ENCODE measurements at places on chromosomes 4 and X.

GRCh38 chrX:41086627-41086932 lies 1.3 kb downstream of the USP9X start:
- no peak for DNase-seq

- no peak for DNase-seq
Observed at GRCh38 chrX:150229481-150229880, 133.6 kb upstream of the MAMLD1 start.

DNA sequence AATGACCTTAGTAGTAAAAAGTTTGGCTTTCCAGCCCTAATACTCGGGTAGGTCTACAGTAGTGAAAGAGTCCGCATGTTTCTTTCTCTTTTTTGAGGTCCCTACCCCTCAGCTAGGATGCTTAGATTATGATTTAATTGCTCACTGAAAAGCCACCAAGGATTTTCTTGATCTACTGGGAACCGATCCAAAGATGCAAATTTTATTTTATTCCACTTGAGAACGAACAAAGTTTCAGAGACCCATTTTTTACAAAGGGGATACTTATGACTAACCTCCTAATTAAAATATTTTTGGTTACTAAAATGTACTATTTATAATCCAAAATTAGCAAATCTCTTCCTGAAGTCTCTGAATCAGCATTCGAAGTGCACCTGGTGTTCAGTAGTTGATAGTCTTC lies 14.3 kb upstream of the PDHA2 start:
- DNase-seq = no peak

DNA sequence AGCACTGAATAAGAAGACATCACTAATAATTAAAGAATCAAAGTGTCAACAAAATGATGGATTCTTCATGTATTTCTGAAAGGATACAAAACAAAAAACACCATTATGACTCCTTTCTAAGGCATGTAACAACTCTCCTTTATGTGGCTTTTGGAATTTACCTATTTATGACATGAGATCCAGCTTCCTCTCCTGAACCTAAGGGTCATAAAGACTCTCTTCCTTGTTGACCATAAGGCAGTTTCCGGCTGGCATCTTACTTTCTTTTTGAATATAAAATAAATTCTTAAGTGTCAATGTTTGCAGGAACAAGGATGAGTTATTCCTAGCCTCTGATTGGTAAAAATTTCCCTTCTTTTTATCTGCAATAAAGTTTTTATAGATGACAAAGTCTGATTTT lies 111.1 kb upstream of the GRPR start:
- DNase-seq = no peak

DNA sequence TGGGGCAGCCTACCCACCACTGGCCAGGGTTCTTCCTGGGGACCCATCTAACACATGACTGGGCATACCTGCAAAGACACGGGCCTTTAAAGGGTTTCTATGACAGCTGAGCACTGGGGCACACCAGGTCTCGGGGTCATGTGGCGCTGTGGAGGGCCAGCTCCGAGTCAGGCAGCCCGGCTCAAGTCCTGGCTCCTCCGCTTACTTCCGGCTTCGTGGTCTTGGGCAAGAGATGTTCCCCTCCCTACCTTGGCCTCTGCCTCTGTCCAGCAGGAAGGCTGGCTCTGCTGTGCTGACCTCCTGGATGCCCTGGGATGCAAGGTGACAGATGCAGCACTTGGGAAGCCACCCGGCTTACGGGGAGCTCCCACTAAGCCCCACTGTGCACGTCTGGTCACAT lies 37.6 kb downstream of the HTRA3 start:
- DNase-seq = no peak

- no peak for DNase-seq
Observed at GRCh38 chrX:63761639-63762038, 23.4 kb downstream of the ARHGEF9 start.

DNA sequence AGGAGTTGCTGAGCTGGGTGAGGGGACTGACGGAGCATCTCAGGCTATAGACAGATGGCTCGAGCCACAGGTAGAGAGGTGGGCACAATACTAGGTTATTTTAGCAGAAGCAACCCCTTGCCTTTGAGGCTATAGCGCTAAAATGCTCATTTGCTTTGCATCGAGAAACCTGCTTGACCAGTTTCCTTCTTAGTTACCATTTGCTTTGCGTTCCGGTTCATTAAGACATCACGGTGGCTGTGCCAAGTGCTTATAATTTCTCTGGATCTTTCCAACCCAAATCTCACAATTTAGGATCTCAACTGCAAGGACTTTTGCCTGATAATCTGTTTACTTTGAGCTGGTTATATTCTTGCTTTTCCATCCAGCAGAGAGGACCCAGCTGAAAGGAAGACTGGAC lies 40.8 kb downstream of the DLG3 start:
- DNase-seq = no peak

- DNase-seq = no peak
Observed at GRCh38 chr4:125010796-125011503, 298.4 kb upstream of the ANKRD50 start.

DNA sequence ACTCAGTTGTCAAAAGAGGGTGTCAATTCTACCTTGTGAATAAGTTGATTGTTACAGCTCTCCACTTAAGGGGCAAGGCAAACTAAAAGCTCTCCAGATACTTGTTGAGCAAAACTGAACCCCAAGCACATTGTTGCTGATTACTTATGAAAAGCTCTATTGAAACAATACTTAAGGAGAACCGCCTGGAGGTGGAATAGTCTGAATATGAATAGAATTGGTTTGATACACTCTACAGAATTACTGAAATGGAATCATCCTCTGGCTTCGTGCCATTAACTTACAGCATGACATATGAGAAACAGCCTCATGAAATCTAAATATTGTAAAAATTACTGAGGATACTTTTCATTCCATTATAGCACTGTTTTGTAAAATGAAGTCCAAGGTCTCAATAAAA lies 127.0 kb upstream of the SH3RF1 start:
- no peak for DNase-seq

- DNase-seq = no peak
Observed at GRCh38 chr4:37991623-37992410, 31.6 kb downstream of the PTTG2 start.

DNA sequence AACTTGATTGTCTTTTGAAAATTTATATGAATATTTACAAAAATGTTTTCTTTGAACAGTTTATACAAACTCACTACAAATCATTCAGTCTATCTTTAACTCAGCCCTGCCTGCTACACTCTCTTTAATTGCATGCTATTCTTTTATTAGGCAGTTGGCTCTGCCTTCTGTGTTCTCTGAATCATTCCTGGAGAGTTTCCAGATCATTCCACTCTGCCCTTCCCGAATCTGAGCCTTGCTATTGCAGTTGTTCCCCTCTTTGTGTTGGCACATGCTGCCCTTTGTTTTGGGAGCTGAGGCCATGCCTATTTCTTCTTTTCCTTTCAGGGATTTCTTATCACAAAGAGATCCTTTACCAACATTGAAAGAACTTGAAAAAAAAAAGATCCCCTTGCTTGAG lies 8.7 kb upstream of the TECRL start:
- DNase-seq = no peak

GRCh38 chr4:20352163-20352431 lies 100.4 kb downstream of the SLIT2 start:
- DNase-seq = no peak

- DNase-seq = no peak
Observed at GRCh38 chr4:169810325-169811323, 52.9 kb upstream of the HPF1 start.

GRCh38 chr4:53365121-53365485 lies 758 bp downstream of the SCFD2 start:
- no peak for DNase-seq

- no peak for DNase-seq
Observed at GRCh38 chr4:7427831-7428260, 6.9 kb downstream of the PSAPL1 start.

DNA sequence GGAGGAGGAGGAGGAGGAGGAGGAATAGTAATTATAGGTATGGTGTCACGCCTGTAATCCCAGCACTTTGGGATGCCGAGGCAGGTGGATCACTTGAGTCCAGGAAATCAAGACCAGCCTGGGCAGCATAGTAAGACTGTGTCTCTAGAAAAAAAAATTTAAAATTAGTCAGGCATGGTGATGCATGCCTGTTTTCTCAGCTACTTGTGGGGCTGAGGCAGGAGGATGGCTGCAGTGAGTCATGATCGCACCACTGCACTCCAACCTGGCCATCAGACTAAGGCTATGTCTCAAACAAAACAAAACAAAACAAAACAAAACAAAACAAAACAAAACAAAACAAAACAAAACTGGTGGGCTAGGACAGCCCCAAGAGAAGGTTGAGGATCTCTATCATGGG lies 3.0 kb downstream of the STARD8 start:
- no peak for DNase-seq

GRCh38 chrX:40266490-40267333 lies 169.0 kb upstream of the BCOR start:
- peak; percentile 52 for DNase-seq

- no peak for DNase-seq
Observed at GRCh38 chr4:157043131-157043530, 32.8 kb upstream of the GLRB start.

DNA sequence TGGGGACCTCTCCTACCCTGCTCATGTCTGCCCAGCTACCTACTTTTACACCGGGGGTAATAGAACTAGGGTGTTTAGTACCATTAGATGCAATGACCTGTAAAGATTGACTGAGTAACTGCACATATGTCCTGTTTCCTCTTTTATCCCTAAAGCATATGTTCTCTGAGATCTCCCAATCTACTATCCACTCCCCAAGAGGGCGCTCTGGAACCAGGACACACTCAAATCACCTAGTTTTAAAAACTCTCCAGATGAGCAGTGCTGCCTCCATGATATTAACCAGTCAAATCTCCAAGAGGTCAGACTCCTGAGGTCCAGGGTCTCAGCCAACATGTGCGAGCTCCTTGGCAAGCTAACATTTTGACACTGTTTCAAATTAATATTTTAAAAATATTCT lies 87.0 kb upstream of the TSPAN5 start:
- no peak for DNase-seq

GRCh38 chr4:83561381-83561780 lies 25.5 kb downstream of the GPAT3 start:
- DNase-seq = no peak

Measured in stimulated activated CD4-positive, alpha-beta T cell treated with anti-CD3 and anti-CD28 coated beads, Interleukin-12 subunit alpha, Interleukin-12 subunit beta, amount 100 ng/mL, for 4 hours (primary cell).